ENCODE measurements at places on chromosomes 3 and 15.

DNA sequence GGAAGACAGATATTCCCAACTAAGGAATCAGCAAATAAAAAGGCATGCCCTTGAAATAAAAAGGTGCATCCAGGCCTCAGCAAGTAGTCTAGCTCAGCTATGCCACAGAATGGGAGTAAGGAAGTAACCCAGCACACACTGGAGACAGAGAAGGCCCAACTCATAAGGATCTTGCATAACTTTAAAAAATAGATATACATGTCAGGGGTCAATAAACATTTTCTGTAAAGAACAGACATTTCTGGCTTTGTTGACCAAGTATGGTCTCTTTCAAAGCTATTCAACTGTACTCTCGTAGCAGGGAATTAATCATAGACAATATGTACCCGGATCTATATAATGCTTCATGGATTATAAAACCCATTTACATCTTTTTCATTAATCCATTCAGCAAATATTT, 449.3 kb downstream of the TAFA4 start:
- DNase-seq, result no peak

DNA sequence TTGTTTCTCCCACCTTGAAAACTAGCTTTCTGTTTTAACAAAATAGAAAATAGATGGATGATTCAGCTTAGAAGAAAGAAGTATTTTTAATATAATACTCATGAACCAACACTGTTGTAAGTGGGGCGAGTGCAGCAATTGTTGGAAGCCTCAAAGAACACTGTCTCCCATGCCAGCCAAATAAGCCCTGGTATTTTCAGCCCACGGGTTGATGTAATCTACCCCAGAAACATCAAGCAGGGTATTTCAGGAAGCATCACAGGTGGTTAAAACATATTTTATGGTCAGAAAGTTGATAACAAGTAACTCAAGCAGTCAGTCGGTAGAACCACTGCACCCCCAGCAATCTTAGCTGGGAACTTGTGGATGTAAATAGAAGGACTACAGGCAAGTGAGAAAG, 115.9 kb downstream of the SV2B start:
- no peak for DNase-seq

GRCh38 chr3:38687321-38687720, 37.8 kb upstream of the SCN5A start:
- no peak for DNase-seq

- no peak for DNase-seq
These were observed 1.0 kb downstream of the TAMM41 start for GRCh38 chr3:11845651-11846050.

DNA sequence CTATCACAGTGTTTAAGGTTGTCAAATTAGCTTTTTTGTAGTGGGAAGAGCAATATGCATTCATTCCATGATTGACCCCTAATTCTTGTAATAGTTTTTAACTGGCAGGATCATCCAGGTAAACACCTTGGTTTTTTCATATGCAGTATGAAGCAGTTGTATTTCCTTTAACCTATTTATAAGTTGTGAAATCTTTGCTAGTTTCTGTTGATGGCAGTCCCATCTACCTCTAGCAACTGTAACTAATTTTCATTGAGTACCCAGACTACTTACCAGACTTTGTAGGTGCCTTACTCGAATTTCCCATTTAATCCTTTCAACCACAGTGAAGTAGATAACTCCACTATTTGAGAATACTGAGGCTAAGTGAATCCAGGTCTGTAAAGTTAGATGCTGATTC, 6.1 kb downstream of the FXR1 start:
- DNase-seq, result no peak

DNA sequence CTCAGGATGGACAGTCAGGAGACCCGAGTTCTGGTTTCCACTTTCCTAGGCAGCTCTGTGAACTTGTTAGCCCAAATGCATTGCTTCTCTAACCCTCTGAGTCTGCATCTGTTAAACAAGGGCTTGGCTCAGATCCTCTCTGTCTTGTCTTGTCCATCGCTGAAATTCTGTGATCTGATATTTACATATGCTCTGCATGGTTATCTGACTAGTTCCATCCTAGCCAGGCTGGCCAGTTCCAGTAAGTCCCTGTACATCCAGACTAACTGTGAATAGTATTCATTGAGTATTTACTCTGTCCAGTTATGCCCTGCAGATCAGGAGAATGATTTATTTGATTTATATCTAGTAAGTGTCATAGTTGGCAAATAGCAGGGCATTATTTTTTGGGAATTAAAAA, 27.0 kb upstream of the SV2B start:
- peak; percentile 10 for DNase-seq

DNA sequence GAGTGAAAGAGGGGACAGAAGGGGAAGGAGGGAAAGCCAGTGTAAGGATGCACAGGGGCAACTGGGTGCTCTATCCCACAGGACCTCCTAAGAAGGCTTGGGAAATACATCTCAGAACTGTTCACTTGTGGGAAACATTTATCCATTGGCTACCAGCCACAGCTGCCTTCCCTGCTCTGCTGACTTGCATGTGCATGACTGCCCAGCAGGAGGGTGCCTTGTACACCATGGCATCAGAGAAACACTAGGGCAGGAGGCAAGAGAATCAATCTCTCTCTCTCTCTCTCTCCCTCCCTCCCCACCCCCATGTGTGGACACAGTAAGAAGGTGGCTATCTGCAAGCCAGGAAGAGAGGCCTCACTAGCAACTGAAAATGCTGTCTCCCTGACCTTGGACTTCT, 62.9 kb upstream of the ZBTB38 start:
- peak; percentile 9 for DNase-seq

- no peak for DNase-seq
These were observed 267.3 kb upstream of the SLITRK3 start for GRCh38 chr3:165463531-165463930.

- DNase-seq, result no peak
These were observed 32.4 kb downstream of the PAK2 start for GRCh38 chr3:196772102-196772501.

GRCh38 chr3:99637368-99638111, 854 bp upstream of the COL8A1 start:
- no peak for DNase-seq
